Aorta (tissue), 5 donors: ENCODE measurements at places on chromosomes 6 and 20. TPM values are rescaled to one million over a fixed set of nuclear protein-coding genes. Genes with fewer than 3 reads are reported as not detected.

GRCh38 chr6:158706369-158706982 is 56.6 kb downstream of the SYTL3 start:
- DNase-seq, result peak; percentile 59

- DNase-seq, result no peak
Observed at GRCh38 chr6:29637247-29637646, 4.3 kb upstream of the GABBR1 start.

DNA sequence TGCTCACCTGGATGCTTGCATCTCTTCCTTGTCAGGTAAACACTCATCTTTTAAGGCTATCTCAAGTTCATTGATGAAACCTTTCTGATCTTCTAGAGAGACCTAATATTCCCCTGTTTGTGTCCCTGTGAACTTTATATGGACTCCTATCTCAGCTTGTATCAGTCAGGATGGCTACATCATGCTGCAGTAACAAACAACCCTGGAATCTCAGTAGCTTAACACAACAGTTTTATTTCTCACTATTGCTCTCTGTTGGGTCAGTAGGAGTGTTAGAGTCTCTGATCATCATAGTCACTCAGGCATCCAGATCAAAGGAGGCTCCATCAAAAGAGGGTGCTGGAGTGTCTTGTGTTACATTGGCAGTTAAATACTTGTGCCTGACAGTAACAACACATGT is 12.2 kb upstream of the C2 start:
- no peak for DNase-seq

DNA sequence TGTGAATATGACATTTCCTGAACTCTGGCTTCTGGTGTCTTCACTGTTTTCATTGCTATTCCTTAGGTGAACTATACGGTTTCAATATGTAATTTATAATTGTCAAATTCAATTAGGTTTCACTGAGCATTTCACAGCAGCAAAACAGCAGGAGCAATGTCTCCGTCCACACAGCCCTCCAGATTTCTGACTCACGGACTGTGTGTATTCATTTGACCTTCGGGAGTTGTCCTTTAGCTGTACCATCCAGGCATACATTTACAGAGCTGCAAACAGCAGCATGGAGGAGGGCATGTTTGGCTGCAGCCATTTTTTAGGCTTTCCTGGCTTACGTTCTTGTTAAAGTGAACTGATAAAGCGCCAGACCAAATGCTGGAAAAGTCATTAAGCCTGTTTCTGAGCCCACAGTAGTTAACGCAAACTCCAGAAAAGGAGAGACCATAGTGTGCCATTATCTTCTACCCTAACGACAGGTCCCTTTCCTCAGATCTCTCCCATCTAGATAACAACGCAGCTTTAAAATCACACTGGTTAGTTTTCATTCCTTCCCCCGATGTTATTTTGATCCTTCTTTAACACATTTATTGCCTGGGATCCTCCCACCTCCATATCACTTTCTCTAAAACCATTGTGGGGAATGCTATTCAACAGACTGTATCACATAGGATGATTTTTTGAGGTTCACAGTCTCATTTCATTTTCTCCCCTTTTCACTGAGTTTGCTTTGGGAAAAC is 18.3 kb downstream of the FOXC1 start:
- no peak for DNase-seq

GRCh38 chr20:23116311-23117089 is 30.4 kb upstream of the CD93 start:
- peak; percentile 45 for DNase-seq

DNA sequence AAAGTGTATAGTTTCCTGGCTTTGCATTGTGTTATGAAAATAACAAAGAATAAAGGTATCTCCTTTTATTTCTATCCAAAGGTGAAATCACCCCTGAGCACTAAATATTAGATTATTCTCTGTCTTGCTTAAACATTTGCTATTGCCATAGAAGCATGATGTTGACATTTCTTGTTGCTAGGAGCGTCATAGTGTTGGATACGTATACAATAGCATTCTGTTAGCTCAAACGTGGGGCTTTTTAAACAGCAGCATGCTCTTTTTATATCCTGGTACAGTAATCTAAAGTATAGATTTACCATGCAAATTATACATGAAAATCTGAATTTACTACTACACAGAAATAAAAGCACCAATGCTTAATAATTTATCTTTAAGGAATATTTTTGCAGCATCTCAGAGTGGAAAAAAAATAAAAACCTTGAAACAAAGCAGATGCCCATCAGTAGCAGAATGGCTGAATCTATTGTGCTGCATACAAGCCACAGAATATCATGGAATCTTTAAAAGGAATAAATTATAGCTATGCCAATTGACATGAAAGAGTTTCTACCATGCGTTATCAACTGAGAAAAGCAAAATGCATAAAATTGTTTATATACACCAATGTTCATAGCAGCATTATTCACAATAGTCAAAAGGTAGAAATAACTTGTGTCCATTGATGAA is 9.6 kb upstream of the HSF2 start:
- DNase-seq, result no peak

DNA sequence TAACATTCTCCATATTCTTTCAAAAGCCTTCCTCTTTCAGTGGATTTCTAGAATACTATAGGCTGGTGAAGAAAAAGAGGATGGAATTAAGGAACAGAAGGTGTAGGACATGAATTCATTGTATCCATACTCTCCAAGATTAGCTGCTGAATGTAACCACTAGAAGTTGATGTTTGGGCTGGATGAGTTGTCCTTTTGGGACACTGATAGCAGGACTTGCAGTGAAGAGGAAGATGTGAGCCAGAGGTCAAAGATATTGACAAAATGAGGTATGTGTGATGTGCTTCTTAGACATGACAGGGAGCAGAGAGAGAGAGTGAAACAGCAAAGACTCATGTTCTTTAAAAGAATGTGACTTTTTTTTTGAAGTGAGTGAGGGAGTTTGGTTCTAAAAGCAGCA is 134.3 kb upstream of the MAN1A1 start:
- DNase-seq, result no peak

- DNase-seq, result no peak
Observed at GRCh38 chr6:75429061-75429703, 64.4 kb downstream of the FILIP1 start.

DNA sequence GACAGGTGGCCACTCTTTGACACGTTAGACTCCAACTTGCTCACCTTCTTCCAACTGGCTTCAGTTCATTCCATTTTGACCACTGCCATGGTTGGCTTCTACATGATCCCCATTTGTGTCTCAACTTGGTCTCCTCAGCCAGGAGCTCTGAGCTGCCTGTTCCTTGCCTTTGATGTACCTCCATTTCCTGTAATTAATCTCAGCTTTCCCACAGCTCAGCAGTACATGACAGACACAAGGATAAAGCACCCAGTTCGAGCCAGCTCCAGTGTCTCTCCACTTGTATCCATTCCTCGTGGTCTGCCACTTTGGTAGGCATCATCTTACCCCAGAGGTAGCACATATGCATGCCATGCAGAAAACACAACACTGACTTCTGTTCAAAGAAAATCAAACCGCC is 161.0 kb downstream of the TSHZ2 start:
- no peak for DNase-seq

DNA sequence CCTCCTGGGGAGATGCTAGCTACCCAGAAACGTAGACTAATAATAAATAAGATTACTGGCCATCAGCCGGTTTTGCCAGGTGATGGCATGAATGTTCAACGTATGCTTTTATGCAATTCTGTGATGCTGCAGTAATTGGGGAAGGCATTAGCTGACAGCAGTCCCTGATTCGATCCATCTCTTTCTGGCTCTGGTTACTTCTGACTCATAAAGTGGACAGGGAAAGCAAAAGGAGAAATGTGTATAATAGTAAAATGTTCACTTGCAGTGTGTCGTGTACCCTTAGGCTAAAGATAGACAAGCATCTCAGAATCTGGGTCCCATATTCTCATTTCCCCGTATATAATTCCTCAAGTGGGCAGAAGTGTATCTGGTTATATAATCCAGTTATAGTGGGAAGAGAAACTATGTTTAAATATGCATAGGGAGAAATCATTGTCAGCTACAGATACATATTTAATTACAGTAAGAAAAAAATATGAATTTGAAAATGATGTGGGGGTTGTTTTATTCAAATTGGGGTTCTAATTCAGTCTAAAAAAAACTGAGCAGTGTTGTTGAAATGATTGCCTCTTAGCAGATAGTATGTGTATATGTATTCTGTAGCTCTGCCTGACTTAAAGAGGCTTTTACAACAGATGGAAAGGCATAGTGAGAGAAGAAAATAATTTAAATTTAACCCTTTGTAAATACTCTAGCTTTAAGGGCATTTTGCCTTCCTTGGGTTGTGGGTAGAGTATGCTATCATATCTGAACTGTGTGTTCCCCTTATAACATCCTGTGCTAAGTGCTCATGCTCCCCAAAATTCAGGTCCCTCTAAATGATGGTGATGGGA is 40.6 kb downstream of the DOK5 start:
- DNase-seq, result no peak

- DNase-seq, result peak; percentile 88
Observed at GRCh38 chr6:37566111-37566949, 66.6 kb upstream of the CCDC167 start.

DNA sequence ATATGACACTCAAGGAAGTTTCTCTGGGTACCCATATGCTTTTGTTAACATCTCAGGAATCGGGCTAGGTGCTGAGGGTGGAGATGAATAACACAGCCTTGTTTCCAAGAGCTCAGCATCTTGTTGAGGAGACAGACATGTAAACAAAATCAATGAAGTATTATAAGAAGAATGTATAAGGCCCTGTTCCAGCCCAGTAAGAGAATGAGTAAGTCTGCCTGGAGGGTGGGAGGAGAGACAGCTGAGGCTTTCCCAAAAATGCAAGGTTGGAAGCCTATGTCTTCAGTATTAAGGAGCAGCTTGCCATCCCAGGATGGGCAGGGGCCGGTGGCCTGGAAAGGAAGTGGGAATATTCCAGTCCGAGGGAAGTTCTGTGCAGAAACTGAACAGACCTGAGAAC is 615.3 kb upstream of the BTBD3 start:
- no peak for DNase-seq

PRR18 gene
- not detected for total RNA-seq

WFDC12 gene
- total RNA-seq, result not detected

LY86 gene
- total RNA-seq, result 2.6 TPM
